Stimulated activated CD8-positive, alpha-beta memory T cell treated with anti-CD3 and anti-CD28 coated beads, Interleukin-15, amount 100 ng/mL, for 4 hours (primary cell): ENCODE measurements at places on chromosomes 4 and X.

- DNase-seq: no peak
Measured at GRCh38 chr4:95548738-95549245, at the start of gene UNC5C. UNC5C (minus strand) TSS chr4:95548973.

- no peak for DNase-seq
Measured at GRCh38 chrX:123489011-123489410, 243.8 kb downstream of the THOC2 start.

DNA sequence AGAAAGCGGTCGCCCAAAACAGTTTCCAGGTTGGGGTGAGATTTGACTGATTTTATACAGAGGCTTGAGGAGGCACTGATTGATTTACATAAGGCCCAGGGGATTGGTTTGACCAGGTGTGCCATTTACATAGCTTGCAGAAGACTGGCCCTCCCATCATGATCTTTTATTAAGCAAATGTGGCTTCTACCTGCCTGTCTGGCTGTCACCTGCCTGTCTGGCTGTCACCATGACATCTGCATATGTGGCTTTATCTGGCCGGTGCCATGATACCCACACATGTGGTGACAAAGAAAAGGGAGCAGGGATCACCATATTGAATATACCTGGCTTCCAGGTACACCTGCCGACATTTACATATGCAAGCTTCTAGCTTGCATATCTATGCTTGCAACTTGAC is 17.0 kb upstream of the CDS1 start:
- DNase-seq: no peak

GRCh38 chrX:38726612-38727011 is 74.6 kb upstream of the MID1IP1 start:
- DNase-seq: no peak

DNA sequence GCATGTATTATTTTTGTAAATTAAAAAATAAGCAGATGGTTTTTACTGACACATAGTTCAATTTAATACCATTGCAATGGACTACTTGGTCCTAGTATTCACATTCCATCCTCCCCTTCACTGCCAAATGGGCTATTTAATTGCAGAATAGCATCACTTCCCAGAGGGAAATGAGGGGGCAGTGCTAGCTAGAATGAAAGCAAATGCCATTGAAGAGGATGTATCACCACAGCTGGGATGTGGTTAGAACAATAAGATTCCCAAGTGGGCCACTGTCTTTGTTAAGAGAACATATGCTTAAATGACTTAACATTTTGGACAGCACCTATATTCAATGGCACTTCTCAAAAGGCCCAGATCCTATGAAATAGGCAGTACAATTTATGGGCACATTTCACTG is 224.7 kb downstream of the RBMX2 start:
- DNase-seq: no peak

- DNase-seq: no peak
Measured at GRCh38 chr4:8028884-8029568, 89.4 kb upstream of the AFAP1 start.

DNA sequence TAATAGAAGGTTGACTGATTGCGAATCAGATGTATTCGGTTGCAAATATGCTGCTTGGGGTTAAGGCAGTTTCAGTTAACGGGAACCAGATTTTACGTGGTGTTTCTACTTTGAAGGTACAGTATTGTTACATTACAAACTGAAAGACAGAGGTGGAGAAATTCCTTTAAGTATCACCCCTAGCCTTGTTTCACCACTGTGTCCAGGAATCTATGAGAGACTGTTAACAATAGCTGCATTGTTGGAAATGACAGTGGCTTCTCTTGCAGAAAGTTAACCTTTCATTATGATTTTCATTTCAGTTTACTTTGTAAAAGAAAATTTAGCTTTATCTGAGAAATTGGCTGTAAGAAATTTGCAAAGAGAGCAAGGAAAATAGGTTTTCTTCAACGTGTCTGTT is 2.6 kb downstream of the CDKL5 start:
- DNase-seq: no peak

GRCh38 chrX:118507766-118508165 is 12.2 kb downstream of the DOCK11 start:
- no peak for DNase-seq

DNA sequence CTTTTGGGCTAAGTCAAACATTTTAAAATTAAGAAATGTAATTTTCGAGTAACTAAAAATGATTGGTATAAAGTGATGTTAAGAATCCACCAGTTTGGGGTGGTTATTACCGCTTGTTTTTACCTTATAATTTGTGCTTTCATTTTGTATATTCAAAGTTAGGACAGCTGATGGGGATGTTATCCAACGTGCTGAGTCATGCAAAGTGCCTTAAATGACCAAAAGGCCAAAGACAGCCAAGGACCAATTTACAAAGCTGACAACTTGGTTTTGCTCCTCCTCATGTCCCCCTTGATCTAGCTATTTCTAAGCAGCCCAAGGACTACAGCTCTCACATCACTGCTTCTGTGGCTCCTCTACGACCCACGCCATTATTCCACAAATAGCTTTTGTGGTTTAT is 181.4 kb upstream of the PCDH7 start:
- DNase-seq: no peak

GRCh38 chr4:105234582-105234981 is 87.9 kb downstream of the TET2 start:
- no peak for DNase-seq

- DNase-seq: no peak
Measured at GRCh38 chrX:63330681-63331080, 20.5 kb downstream of the SPIN4 start.

DNA sequence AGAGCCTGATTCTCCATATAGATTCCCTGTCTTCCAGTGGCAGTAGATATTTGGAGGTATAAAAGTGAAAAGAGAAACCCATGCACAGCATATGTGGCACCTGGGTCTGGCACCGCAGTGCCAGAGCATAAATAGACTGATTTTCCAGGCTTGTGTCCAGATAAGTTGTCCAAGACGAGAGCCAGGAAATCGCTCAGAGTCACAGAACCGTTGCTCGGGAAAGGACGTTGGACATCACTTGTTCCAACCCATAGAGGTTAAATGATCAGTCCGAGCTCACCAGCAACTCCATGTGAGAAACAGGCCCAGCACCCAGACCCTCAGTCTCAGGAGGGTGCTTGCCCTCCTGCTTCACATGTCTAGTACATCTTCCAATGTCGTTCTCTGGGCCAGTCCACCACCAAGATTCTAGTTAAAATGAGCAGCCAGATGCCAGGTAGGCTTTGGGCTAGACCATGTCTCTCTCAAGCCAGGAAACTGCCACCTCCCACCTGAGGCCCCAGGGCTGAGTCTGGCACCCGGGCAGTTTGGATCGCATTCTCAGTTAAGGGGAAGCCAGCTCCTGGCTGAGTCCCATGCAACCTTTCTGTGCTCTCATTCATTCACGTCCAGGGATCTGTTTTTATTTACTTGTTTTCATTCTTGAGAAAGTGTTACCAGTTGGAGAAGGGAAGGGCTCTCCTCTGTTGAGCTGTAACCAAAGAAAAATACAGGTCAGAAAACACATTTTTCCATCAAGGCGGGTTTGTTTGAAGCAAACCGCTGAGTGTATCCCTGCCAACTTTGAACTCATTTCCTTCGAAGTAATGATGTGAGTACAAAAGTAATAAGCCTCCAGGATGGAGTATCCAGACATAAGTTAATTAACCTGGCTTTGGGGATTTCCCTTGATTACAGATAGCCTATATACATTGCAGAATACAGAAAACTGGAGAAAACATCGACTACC is 91.7 kb downstream of the PHOX2B start:
- no peak for DNase-seq

GRCh38 chrX:6678313-6678712 is 143.4 kb upstream of the VCX3A start:
- DNase-seq: no peak

- DNase-seq: no peak
Measured at GRCh38 chrX:148885203-148885602, 384.8 kb downstream of the AFF2 start.

GRCh38 chr4:128869776-128870509 is 60.4 kb downstream of the JADE1 start:
- DNase-seq: no peak

DNA sequence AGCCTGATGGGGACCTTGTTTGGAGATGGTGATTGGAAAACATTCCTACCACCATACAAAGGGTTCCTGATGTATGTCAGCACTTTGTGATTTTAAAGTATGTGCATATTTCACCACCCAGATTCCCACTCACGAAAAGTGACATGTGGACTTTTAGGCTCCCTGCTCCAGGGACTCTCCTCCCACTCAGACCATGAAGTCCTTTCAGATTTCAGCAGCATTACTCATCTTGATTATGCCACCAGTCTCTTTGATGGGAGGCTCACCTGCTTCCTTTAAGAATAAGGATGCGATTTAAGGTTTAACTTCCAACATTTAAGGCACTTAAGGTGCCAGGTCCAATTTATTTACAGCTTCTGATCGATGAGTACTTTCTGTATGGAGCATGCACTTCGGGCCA is 204.4 kb downstream of the PPARGC1A start:
- no peak for DNase-seq

GRCh38 chrX:41338436-41338835 is 4.5 kb downstream of the DDX3X start:
- no peak for DNase-seq

DNA sequence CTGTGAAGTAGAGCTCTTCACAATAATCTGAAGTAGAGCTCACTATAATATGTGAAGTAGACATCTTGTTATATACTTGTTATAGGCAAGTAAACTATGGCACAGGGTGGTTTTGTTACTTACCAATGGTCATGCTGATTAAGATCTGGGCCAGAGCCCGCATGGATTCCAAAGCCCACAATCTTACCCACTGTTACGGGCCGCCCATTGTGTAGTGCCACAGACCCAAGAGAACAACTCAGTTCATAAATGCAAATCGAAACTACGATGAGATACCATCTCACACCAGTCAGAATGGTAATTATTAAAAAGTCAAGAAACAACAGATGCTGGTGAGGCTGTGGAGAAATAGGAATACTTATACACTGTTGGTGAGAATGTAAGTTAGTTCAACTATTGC is 46.9 kb upstream of the CT47C1 start:
- DNase-seq: no peak

DNA sequence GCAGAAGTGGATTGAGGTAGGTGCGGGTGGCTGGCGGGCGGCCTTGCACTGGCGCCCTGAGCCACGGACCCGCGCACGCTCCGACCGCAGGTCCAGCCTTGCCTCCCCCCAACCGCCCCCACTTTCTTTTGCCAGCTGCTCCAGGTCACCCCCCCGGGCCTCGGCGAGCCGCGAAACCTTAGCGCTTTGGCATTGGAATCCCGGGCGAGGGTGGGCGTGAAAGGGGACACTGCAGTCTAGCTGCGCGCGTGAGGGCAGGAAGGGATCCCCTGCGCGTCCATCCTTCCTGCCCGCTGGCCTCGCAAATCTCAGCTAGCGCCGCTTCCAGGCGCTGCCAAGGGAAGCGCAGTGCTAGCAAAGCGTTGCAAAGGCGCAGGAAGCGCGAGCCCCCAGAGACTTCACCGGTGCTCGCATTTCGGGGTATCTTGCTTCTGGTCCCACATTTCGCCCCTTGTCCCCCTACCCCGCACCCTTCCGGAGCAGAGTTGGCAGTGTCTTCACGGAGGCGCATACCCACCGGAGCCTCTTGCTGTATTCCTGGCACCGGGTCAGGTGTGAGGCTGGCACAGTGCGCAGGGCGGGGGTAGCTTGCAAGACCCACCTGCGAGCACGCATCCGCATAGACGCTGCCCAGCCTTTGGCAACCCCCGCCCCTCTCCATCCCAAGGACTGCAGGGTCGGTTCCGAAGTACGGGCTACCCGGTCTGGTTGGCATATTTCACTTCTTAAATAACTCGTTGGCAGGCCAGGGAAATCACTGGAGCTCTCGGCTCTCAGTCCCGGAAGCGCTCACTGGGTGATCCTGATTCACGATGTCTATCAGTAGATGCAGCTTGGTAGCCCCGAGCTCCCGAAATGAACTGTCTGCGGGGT is 104.4 kb downstream of the UCHL1 start:
- no peak for DNase-seq

DNA sequence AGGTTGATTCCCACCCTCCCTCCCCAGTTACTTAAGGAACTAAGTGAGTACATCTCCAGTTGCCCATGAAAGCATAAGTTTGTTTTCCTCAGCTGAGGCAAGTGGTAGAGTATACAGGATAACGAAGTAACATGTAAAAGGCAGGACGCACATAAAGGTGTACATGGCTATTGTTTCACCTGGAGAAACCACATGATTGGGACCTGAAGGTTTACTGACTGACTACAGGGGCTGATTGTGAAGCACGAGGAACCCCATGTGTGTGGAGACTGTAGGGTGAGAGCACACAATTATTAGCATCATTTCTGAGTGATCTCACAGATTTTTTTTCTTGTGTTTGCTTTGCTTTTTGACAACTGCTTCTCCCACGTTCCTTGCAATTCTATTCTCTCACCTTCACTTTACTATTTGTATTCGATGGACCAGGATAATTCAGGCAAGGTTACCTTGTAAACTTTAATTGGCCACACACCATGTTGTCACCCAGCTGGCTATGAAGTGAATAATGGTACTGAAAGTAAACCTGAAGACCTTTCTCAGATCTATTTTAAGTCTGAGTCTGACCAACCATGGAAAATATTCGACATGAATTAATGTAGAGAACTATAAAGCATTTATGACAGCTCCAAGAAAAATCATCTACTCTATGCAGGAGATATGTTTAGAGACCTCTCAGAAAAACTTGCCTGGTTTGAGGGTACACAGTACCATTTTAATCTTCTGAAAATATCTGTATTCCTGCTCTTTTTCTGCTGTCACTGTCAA is 102.5 kb upstream of the MYOZ2 start:
- DNase-seq: no peak

- DNase-seq: no peak
Measured at GRCh38 chr4:165379678-165380064, 863 bp downstream of the CPE start.

DNA sequence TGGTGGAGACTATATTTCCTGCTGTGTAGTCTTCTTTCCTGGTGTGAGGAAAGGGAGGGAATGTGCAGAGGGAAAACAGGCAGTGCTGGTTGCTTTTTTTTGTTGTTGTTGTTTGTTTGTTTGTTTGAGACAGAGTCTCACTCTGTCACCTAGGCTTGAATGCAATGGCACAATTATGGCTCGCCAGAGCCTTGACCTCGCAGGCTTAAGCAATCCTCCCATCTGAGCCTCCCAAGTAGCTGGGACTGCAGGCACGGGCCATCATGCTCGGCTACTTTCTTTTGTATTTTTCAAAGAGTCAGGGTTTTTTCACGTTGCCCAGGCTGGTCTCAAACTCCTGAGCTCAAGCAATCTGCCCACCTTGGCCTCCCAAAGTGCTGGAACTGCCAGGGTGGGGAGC is 82.5 kb downstream of the RELL1 start:
- DNase-seq: no peak

DNA sequence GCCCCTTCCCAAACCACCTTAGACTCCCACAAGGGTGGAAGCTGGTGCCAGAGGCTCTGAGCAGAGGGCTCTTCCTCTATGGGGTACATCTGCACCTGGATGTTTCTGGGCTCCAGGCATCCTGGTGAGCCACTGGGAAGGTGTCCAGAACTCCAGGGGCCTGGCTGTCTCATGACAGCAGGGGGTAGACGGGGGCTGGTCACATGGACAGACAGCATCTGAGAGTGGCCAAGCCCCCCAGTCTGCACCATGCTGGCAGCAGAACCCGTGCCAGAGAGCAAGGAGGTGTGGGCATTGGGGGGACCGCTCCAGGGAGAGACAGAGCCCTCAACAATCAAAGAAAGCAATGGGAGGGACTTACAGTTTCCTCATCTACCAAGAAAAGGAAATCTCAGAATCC is 39.5 kb downstream of the ZFYVE28 start:
- DNase-seq: no peak
